ENCODE measurements at places on chromosomes 2 and 18.

- no peak for DNase-seq
Measured at GRCh38 chr2:174247474-174248186, 702 bp downstream of the OLA1 start.

DNA sequence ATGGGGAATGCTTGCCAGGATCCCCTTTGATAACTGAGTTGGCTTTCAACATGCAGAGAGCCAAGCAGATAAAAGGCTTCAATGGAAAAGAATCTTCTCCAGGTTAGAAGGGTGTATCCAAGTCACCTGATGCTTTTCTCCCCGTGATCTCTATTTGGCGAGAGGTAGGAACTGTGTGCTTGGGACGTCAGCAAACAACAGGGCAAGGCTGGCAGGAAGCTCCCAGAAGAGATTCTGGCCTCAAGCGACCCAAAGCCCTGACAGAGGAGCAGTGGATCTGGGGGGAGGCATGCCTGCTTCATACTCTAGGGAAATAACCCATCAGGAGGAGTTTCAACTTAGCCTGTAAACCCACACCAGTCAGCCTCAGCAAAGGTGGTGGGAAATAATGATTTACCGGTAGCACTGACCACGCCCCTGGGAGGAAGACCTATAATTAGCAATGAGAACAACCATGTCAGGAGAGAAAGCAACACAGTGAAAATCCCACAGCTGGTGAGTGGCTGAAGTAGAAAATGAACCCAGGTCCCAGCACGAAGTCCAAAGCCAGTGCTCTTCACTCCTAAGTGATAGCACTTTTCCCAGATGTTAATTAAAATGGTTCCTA is 76.3 kb upstream of the SEC11C start:
- DNase-seq = no peak

DNA sequence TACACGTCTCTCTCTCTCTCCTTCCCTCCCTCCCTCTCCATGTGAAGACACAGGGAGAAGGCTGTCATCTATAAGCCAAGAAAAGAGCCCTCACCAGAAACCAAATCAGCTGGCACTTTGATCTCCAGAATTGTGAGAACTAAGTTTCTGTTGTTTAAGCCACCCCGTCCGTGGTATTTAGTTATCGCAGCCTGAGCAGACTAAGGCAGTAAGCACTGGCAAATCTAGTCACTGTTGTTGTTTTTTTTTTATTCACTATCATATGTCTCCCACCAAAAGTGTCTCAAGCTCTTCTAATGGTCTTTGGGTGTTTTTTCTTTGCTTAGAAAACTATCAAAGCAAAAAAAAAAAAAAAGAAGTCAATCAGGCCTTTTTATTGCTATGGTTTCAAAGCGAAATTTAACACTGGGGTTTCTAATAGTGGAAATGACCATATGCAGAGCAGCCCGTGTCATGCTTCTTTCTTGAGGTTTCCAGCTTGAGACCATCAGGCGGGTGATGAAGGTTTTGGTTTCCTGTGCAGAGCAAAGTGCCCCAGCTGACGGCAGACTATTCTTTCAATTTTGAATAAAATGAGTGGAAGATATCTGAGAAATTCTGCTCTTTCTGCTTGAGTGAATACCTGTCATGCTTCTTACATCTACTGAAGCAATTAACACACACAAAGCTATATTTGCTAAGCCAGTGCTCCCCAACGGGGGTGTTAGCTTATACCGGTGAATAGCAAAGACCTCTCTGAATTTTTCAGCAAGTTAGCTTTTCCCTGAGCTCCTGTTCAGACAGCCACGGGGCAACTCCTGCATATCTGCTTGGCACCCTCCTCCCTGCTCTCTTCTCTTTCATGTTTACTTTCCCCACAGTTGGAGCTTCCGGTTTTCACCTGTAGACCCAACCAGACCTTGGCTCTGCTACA is 394.1 kb upstream of the ATP5MC3 start:
- DNase-seq = no peak

DNA sequence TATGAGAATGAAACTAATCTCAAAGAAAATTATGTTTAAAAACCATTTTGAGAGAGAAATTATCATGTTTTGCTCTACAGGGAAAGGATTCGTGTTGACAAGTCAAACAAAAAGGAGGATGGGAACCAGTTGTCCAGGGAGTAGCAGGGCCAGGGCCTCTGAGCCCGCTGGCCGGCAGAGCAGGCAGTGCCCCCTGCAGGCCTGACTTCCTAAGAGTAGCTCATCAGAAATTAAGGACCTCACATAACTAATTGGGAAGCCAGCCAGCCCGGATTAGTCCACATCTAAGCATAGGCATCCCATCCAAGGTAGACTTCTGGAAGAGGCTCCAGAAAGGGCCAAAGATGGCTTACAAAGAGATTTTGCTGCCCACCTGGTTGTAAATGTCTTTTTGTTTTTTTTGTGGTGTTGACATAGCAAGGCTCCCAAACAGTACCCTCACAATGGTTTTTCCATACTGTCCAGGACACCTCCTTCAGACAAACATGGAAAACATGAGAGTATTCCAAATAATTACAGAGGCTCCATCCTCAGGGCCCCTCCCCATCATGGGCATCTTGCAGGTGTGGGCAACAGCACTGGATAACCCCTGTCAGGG is 241.2 kb upstream of the TANK start:
- DNase-seq = peak; percentile 58

- DNase-seq = no peak
Measured at GRCh38 chr2:236687296-236687965, 117.8 kb downstream of the ACKR3 start.

DNA sequence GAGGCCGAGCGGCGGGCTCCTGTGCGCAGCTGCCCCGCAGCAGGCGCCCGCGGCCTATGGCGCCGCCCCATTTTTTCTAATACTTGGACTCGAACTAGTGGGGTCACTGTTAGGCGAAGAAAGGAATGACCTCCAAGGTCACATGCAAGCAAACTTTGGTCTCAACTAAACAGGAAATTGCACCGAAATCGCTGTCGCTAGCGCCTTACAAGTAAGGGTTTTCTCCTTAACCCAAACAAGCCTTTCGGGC is 339 bp downstream of the ACAA2 start:
- no peak for DNase-seq

DNA sequence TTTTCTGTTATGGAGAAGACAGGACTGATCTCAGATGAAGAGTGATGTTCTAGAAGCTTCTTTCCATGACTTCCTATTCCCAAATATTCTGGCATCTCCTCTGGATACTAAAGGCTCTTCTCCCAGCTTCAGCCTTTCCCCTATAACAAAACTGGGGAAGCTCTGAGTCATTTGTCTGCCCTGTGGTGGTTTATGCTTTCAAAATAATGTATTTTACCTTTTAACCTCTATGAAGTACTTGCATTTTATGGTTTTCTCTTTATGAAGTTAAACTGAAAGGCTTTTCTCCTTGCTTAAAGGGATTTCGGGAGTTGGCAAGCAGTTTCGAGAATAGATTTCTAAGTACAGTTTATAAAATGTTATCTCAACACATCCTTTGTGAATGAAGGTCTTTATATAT is 104.4 kb downstream of the TANC1 start:
- no peak for DNase-seq

DNA sequence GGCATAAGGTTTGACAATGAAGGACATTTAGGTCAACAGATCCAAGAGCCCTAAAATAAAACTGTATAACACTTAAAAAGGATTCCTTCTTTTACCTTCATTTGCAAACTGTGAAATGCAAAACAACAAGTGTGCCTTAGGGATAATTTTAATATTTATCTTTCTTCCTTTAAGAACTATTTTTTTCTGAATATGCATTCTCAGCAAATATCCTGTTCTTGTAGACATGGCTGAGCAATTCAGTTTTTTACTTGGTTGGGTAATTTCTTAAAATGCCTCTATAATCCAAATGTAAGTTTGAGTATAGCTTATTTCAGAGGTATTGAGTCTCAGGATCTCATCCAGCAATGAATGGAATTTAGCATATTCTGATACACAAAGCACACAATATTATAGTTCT is 43.0 kb upstream of the KCNJ3 start:
- no peak for DNase-seq

- DNase-seq = no peak
Measured at GRCh38 chr2:117723888-117724434, 90.5 kb upstream of the DDX18 start.

- no peak for DNase-seq
Measured at GRCh38 chr2:47785986-47786385, 3.0 kb downstream of the MSH6 start.

GRCh38 chr2:157784169-157784822 is 91.8 kb downstream of the ACVR1 start:
- DNase-seq = no peak

GRCh38 chr2:237459741-237460174 is 27.3 kb upstream of the MLPH start:
- no peak for DNase-seq

DNA sequence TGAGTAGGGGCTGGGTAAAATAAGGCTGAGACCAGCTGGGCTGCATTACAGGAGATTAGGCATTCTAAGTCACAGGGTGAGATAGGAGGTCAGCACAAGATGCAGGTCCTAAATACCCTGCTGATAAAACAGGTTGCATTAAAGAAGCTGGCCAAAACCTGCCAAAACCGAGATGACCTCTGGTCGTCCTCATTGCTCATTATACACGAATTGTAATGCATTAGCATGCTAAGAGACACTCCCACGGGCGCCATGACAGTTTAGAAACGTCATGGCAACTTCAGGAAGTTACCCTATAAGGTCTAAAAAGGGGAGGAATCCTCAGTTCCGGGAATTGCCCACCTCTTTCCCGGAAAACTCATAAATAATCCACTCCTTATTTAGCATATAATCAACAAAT is 132.2 kb downstream of the ARL4C start:
- DNase-seq = no peak

DNA sequence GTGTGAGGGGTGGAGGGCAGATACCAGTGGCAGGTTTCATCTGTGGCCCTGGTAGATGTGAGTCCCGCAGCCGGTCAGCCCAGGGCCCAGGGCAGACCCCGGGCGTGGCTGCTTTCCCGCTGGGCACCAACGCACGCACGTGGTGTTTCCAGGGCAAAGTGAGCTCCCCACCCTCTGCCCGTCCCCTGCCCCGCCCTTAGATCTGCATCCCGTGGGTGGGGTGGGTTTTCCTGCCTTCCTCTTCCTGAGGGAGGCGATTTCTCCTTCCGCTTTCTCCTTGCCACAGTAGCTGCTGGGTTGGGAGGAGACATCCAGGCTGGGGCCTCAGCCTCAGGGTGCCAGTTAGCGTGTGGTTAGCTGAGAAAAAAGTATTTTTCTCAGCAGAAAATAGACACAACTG is 49.6 kb downstream of the ODC1 start:
- DNase-seq = no peak

- no peak for DNase-seq
Measured at GRCh38 chr2:190344276-190344827, 963 bp downstream of the INPP1 start.

DNA sequence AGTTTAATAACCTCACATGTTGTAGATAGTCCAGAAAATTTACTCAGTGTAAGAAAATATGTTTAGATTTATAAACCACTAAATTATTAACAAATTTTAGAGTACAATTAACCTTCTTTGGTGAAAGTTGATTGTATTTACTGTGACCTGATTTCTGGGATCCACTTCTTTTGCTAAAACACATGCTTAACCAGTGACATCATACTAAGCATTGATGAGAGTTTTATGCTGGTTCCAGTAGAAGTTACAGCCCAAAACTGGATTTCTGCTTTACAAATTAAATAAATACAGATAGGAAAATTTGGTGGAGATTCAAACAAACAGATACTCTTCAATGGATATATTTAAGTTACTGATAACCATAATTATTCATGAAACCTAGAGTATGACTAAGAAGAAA is 40.9 kb downstream of the RBBP8 start:
- DNase-seq = no peak

GRCh38 chr2:161836664-161837063 is 212.4 kb downstream of the SLC4A10 start:
- DNase-seq = no peak

DNA sequence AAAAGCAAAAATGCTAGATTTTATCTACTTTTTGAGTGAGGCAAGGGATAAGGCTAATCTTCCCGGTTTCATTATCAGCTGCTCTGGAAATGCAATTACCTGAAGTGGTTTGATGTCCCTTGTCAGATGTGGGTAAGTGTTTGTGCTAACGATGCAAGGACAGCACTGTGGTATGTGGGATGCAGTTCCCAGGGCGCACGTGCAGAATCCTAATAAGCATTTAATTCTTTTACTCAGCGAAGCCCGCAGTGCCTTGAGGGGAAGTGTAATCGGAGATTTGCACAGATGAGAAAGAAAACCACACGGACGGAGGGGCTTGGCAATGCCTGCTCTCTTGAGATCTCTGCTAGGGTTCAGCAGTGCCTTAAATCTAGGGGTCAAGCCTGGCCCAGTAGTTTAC is 108.5 kb upstream of the LYPD6 start:
- no peak for DNase-seq

DNA sequence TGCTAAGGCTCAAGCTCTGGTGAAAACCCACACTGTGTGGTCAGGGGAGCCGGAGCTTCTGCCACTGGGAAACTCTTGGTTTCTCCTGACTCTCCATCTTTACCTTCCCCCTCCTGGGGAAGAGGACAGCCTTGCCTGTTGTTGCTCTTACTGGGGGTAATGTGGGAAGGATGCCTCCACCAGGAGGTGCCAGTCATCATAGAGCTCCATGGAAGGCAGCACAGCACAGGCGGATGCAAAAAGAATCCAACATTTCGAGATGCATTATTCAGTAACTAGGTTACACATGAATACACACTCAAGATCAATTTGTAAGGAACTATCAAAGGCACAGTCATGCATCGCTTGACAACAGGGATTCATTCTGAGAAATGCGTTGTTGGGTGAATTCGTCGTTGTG is 322.6 kb downstream of the AFF3 start:
- DNase-seq = no peak

DNA sequence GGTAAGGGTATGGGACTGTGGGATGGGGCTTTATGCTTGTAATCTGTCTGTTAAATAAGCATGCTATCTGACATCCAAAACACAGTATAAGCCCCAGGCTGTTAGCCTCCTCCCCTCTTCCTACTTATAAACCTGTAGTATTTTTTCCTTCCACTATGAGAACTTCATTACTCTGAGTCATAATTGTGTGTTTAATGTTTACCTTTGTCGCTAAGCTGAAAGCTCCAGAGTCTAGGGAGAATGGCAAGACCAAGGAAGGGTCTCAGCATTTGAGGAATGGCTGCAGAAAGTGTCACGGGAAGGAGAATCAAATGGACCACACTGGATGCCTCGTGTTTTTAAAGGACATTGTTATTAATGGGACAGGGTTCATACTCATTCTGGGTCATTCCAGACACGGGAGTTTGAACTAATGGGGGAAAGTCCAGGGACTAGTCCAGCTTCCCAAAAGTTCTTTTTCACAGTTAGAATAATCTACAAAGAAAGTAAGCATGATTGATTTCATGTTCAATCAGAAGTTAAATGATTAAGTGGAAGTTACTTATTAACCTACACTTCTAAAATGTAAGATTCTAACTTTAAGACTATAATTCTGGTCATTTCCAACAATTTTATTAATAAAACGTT is 292.2 kb downstream of the AFF3 start:
- DNase-seq = no peak

Data from H1 (cell line).